NCI-H1930 (cell line): ENCODE measurements at places on chromosomes 3 and 15.

DNA sequence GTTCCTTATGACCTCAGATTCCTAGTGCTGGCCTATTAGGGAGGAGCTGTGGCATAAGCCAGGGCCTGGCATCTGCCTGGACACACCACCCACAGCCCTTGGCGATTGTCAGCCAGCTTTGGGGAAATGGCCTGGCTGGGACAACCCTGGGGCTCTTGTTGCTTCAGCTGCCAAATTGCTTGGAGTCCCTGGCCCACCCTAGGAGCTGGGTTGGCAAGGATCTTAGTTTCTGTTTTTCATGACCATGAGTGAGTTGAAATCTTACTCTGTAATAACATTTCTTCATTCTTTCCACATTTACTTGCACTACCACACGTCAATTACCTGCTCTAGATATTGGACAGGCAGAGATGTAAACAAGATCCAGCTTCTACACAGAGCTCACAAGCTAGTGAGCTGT is 1.9 kb upstream of the MYZAP start:
- DNase-seq, result no peak

- no peak for DNase-seq
These were observed 146.0 kb downstream of the ADAMTS9 start for GRCh38 chr3:64541803-64542202.

GRCh38 chr15:99424131-99424571 is 141.6 kb upstream of the MEF2A start:
- DNase-seq, result no peak

GRCh38 chr3:146269271-146269670 is 18.4 kb upstream of the PLSCR4 start:
- no peak for DNase-seq

GRCh38 chr3:190585805-190586630 is 72.1 kb downstream of the IL1RAP start:
- DNase-seq, result no peak

DNA sequence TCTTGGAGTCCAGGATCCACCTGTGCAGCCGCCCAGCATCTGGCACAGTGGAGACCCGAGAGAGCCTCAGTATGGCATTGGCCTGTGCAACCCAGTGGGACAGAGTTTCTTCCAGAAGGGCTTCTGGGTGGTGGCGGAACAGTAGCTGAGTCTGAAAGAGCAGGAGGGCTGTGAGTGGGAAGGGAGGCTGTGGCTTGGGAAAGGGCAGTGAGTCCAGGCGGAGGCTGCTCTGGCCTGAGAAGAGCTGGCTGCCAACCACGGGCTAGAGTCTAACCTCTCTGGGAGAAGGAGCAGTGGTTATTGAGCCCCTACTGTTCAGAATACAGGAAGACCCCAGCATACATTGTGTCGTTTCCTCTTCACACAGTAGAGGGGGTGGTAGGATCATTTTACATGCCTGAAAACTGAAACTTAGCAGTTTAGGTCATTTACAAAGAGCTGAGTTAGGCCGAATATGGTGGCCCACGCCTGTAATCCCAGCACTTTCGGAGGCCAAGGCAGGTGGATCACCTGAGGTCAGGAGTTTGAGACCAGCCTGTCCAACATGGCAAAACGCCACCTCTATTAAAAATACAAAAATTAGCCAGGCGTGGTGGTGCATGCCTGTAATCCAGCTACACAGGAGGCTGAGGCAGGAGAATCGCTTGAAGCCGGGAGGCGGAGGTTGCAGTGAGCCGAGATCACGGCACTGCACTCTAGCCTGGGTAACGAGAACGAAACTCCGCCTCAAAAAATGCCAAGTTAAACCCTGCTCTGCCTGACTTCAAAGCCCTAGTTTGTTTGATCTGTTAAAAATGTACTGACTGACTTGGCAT is 3.2 kb downstream of the AEN start:
- DNase-seq, result no peak

DNA sequence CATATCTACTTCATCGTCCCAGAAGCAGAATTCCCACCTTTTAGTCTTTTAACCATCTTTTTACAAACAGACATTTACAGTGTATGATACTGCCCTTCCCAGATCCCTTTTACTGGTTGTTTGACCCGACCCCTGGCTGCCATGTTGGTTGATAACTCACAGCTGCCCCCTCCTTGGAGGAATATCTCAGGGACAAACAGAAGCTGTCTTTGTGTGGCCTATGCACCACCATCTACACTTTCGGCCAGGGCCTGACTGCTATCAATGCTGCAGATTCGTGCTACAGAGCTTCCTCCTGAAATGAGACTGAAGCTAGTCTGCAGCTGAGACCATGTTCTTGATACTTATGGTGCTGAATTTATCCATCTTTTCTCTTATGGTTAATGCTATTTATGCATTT is 6.6 kb upstream of the POLQ start:
- DNase-seq, result no peak

- no peak for DNase-seq
These were observed 117.9 kb upstream of the COL6A5 start for GRCh38 chr3:130227540-130227939.

- no peak for DNase-seq
These were observed 9.9 kb upstream of the PLA2G4F start for GRCh38 chr15:42166225-42166940.

DNA sequence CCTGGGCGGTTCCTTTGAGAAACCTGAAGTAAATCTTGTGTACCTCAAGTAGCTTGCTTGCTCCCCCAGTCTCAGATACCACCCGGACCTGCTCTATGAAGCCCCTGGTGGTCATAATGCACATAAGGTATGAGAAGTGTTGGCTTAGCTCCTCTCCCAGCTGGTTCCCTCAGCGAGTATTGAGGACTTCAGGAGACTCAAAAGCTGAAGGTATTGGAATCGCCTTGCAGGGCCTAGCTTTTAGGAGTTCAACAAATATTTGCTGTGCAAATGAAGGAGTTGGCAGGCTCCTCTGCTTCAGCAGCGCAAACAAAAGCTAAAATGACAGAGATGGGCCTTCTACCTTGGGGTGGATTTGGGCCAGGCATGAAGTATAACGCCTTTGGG is 1.7 kb downstream of the CMTM8 start:
- no peak for DNase-seq

DNA sequence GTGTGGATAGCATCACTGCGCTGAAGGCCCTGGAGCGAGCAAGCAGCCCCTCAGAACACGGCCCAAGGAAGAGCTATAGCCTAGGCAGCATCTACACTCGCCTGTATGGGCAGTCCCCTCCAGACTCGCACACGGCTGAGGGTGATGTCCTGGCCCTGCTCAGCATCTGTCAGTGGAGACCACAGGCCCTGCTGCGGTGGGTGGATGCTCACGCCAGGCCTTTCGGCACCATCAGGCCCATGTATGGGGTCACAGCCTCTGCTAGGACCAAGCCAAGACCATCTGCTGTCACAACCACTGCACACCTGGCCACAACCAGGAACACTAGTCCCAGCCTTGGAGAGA is 20.5 kb downstream of the ATRIP start:
- no peak for DNase-seq

- DNase-seq, result no peak
These were observed 48.8 kb upstream of the PSMD6 start for GRCh38 chr3:64072126-64072525.
